ENCODE measurements at places on chromosomes 7 and 10.
A peak's percentile ranks its signal among the peaks of the same experiment; 100 is the strongest.

DNA sequence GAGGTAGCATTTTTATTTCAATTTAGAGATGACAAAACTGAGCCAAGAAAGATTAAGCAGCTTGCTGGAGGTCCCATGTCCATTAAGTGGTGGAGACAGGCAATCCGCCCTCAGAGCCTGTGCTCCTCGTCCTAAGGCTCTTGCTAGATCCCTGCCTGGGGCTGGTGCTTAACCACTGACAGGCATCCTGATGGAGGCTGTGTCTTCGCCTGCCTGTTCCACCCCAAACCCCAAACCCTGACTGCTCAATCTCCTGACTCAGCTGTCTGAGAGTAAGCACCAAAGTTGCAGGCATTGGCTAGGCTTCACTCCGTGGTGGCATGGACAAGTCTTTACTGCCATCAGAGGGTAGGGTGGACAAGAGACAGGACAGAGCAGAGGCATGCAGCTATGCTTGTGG is 209.4 kb downstream of the POU6F2 start:
- no peak for DNase-seq

DNA sequence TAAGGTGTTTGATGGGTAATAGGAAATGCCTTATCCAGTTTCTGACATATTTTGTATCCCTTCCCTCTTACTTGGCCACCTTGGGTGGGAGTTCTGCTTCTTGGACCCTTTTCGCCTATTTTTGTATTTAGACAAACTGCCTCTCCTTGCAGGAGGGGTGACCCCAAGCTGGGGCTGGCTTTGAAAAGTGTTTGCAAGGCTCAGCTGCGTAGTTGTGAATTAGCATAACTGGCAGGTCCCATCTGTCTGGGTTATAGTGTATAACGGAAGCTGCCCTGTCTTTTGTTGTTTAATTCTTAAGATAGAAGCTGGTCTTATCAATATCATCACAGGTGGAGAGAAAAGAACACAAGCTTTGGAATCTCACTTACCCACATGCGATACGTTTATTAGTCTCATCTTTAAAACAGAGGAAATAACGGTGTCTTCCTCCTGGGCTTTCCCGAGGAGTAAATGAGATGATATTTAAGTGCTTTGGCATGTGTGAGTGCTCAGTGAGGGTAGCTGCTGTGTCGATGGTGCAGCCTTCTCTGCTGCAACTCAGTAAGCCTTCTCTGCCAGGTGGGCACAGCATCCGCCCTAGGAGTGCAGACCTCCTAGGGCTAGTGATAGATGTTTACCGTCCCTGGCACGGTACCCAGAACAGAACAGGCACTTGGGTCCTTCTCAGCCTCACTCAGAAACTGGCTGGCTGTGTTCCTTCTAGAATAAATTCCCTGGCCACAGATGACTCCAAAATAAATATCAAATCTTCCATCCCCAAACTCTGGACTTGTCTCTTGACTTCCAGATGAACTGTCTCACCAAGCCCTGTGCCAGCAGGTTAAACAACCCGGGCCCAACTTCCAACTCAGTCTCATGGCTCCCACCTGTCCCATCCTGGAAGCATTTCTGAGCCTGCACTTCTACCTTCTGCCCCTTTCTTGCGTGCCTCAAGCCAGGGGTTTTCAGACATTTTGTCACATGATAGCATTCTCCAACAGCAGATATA is 227.3 kb downstream of the GFRA1 start:
- DNase-seq, result no peak

DNA sequence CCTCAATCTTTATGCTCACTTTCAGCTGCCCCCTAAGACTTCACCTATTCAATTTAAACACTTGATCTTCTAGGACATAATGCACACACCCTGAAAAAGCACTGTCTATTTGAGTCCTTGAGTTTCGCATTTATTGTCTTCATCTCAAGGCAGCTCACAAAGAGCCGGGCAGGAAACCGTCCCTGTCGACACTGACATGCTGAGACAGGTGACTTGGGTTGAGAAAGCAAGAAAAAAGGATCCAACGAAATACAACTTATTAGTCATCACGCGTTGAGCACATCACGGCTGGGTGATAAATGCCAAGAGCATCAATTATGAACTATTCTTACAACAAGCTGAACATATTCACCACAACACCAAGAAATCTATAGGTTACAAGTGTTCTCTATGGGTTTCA is 91.1 kb downstream of the CALN1 start:
- no peak for DNase-seq

GRCh38 chr10:88262591-88263234 is 320.4 kb downstream of the RNLS start:
- no peak for DNase-seq

- no peak for DNase-seq
Measured at GRCh38 chr7:86366946-86367345, 276.8 kb upstream of the GRM3 start.

GRCh38 chr7:24786941-24787340 is 29.7 kb upstream of the GSDME start:
- DNase-seq, result no peak

GRCh38 chr7:141641876-141642275 is 60.1 kb downstream of the DENND11 start:
- no peak for DNase-seq

- no peak for DNase-seq
Measured at GRCh38 chr10:90738885-90739284, 119.0 kb downstream of the HTR7 start.

GRCh38 chr10:133083422-133084100 is 4.2 kb upstream of the ADGRA1 start:
- DNase-seq, result no peak

DNA sequence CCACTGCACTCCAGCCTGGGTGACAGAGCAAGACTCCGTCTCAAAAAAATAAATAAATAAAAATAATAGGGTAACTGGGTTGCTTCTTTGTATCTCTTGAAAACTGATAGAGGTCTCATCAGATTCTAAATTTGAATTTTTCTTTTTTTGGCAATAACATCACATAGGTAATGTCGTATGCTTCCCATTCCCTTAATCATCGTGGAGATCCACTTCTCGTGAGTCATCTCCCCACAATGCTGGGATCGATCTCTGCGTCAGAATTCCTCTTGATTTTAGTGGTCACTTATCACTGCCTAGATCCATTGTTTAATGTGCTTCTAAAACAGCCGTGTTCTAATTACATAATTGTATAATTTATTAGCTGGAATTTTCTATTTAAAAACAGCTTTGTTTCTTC is 70.5 kb upstream of the DNAJB6 start:
- DNase-seq, result no peak

- no peak for DNase-seq
Measured at GRCh38 chr7:139842401-139843210, 13.5 kb downstream of the TBXAS1 start.

GRCh38 chr10:49164559-49165188 is 23.5 kb downstream of the TMEM273 start:
- DNase-seq, result peak; percentile 42

DNA sequence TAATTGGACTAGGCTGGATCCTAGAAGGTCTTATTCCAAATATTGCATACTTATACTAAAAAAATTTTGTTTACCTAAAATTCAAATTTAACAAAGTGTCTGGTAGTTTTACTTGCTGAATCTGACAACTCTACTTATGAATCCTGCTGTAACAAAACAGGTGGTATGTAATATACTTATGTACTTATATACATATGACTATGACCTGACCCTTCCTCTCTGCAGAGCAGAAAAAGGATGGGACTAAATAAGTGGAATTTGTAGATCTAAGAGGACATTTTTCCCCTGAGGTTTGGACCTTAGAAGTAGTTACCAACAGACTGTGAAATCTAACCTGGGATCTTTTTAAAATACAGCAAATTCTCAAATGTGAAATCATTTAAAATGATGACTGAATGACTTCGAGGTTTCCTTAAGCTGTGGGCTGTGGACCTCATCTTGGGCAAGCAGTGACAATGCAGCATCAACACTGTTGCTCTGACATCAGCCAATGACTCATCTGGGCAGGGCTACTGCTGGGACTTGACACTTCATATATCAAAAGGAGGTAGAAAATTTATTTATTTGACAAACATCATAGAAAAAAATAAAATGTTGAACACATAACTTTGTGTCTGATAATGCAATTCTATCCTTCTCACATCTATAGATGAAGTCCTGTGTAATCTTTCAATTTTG is 73.6 kb downstream of the RELN start:
- no peak for DNase-seq

- no peak for DNase-seq
Measured at GRCh38 chr10:130234171-130234965, 98.2 kb downstream of the GLRX3 start.

GRCh38 chr10:70780370-70780760 is 4.8 kb downstream of the TBATA start:
- DNase-seq, result no peak

DNA sequence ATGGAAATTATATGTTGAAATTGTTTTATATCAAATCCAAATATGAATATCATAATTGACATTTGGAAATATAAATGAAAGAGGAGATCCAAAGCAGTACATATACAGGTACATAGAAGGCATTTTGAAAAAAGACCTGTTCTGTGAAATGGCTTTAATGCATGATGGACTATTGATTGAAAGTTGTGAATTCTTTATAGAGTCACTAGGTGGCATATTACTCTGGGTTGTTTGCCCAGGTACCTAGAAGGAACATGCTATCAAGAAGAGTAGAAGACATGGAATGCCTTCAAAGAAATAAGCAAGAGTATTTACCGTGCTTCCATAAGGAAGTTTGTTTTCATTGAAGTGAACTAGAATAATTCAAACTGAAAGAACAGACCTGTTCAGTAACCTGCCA is 160.0 kb upstream of the ANK3 start:
- DNase-seq, result no peak

GRCh38 chr10:1746796-1747195 is 9.5 kb upstream of the ADARB2 start:
- DNase-seq, result no peak

GRCh38 chr7:147639751-147640150 is 950.8 kb upstream of the C7orf33 start:
- no peak for DNase-seq

Data from body of pancreas (tissue), 4 donors.